ENCODE measurements at places on chromosomes 7 and 10.

DNA sequence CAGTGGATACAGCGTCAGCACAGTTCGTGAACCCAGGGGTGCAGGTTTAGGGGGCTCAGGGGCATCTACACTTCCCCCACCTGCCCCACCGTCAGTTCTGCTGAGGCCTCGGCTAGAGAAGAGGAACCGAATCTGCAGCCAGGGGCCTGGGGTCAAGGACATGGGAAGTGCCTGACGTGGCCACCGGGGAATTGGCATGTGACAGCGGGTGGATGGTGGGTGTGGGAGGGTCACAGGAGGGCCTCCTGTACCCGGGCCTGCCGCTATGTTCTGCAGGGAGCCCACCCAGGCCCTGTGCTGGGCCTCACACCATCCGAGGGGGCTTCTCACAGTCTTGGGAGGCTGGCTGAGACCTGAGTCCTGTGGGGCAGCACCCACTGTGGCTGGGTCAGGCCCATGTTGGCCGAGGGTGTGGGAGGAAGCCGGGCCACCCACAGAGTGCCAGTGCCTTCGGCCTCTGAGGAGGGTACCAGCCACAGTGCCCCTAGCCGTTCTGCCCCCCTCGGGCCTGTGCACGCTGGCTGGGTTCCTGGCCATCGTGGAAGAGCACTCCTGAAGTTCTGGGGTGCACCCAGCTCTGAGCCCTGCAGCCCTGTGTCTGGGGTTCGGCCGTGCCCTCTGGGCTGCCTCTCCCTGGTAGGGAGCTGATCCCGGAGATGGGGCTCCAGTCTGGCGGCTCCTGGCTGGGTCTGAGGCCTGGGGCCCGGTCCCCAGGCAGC is 5.9 kb downstream of the TTYH3 start:
- no peak for DNase-seq

DNA sequence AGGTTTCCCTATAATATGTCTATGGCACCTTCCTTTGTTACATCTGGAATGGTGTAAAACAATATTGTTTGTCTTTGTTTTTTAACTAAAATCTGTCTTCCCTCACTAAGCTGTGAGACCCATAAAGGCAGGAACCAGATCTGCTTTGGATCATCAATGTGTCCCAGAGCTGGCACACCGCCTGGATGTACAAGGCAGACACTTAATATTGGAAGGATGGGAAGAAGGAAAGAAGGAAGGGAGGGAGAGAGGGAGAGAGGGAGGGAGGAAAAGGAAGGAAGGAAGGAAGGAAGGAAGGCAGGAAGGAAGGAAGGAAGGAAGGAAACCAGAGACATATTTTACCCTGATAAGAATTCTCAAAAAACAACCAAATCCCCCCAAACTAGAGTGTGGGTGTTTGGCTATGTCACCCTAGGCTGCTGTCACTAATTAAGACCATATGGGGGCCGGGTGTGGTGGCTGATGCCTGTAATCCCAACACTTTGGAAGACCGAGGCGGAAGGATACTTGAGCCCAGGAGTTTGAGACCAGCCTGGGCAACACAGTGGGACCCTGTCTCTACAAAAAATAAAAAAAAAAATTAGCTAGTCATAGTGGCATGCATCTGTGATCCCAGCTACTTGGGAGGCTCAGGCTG is 59.6 kb downstream of the SH3PXD2A start:
- DNase-seq, result no peak

GRCh38 chr10:2993636-2994035 is 73.7 kb upstream of the PFKP start:
- no peak for DNase-seq

DNA sequence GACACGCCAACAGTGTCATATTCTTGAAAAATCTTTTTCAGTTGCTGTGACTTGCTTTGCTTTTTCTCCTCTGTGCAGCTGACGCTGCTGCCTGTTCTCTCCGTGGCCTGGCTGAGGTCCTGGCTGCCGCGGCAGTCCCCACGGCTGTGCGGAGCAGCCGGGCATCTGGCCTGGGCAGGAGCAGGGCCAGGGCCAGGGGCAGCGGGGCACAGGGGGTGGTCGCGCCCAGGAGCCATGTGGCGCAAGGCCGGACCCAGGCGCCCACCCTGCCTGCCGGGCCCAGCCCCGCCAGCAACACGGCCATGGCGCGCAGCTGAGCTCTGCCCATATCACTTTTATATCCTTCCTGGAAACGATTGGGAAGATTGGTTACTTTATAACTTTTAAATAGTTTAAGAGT is 109.4 kb upstream of the ACBD5 start:
- no peak for DNase-seq

GRCh38 chr10:21002091-21002878 is 105.2 kb upstream of the NEBL start:
- peak; percentile 83 for DNase-seq

GRCh38 chr7:137546671-137547070 is 203.1 kb upstream of the PTN start:
- DNase-seq, result no peak

GRCh38 chr10:3531670-3532069 is 253.3 kb downstream of the KLF6 start:
- no peak for DNase-seq

DNA sequence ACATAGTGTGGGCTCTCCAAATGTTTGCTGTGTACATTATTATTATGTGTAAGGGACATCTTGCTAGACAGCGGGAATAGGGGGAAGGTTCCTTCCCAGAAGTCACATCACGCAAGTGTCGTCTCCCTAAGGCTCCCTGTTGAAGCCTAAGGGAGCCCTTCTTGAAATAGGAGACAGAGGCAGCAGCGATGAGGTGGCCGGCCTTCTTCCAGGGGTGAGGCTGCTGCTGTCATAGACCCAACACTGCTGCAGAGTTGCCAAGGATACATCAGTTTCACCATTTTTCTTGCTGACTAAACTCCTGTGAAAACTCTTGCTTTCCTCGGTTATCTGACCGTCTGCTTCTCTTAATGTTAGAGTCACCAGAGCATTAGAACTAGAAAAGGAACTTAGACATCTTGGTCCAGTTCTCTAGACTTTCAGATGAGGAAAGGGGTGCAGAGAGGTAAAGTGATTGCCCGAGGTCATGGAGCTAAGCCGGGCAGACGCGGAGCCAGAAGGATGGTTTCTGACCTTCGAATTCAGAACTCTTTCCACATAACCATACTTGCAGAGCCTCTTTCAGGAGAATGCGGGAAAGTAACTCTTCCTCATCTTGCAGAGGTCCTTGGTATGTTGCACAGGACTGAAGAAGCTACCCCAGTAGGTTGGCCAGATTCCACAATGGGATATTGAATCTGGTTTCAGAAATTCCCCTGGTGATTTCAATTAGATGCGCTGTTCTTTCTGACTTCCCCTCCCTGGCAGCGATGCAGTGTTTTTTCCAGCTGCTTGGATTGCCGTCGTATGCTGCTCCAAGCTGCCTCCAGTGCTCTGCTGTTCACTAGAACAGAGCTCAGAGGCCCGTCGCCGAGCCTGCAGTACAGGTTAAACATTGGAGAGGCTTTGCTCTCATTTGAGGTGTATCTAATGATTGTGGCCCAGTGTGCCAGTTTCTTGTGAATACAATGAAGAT is 217.1 kb downstream of the CAMK1D start:
- no peak for DNase-seq

DNA sequence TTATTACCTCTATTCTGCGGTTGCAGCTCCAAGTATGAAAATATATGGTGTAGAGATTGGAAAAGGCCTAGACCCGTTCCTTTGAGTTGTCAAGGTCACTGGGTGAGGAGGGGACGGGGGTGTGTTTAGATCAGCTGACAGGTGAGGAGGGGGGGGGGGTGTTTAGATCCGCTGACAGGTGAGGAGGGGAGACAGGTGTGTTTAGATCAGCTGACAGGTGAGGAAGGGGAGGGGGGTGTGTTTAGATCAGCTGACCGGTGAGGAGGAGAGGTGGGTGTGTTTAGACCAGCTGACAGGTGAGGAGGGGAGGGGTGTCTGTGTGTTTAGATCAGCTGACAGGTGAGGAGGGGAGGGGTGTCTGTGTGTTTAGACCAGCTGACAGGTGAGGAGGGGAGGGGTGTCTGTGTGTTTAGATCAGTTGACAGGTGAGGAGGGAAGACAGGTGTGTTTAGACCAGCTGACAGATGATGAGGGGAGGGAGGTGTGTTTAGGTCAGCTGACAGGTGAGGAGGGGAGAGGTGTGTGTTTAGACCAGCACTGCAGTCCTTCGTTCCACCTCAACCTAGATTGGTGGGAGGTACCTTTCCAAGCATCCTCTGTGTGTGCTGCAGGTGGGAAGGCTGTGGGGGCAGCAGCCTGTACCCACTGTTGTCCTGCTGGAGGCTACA is 655.0 kb upstream of the ADARB2 start:
- DNase-seq, result no peak

DNA sequence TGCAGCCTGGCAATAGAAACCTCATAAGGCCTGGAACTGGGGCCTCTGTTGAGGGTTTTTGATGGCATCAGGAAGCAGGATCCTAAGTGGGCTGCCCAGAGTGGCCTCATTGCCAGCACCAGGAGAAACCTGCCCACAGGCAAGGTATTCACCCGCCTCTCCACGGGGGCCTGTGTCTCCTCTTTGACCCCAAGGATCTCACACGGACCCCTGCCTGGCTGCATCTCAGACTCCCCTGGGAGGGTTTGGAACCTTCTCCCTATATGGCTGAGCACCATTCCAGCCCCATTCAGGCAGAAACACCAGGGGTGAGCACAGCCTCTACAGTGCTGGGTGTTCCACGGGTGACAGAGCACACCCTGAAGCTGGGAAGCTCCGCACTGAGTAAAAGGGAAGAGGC is 14.6 kb upstream of the C10orf71 start:
- no peak for DNase-seq

DNA sequence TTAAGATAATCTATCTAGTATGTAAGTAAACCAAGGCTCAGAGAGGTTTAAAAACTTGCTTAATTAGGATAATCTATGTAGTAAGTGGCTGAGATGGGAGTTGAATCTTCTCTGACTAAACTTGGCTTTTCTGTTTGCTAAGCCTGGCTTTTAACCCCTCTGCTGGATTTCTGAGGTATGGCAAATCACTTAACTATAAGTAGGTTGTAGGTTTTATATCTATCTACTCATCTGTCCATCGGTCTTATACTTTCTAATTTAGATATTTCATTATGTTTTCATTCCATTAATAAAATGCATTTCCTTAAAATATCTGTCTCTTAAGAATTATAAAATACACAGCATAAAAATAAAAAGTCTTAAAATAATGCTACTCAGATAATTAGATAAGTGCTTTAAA is 59.4 kb downstream of the ST7 start:
- no peak for DNase-seq

DNA sequence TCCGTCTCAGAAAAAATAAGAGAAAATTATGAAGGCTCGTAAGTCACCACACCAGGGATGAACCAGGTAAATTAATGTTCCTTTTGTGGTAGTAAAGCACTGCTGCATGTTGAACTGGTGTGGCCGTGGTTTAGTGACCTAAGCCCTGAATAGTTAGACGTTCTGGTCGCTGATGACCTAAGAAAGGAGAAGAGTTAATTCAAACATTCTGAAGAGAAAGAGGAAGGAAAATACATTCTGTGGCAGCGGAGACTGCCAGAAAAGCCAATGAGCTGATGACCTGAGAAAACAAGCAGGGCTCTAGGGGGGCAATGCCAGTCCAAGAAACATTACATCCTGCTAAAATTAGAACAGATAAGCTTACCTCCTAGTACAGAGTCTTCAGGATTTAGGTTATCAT is 17.5 kb downstream of the DNAJC9 start:
- DNase-seq, result no peak

DNA sequence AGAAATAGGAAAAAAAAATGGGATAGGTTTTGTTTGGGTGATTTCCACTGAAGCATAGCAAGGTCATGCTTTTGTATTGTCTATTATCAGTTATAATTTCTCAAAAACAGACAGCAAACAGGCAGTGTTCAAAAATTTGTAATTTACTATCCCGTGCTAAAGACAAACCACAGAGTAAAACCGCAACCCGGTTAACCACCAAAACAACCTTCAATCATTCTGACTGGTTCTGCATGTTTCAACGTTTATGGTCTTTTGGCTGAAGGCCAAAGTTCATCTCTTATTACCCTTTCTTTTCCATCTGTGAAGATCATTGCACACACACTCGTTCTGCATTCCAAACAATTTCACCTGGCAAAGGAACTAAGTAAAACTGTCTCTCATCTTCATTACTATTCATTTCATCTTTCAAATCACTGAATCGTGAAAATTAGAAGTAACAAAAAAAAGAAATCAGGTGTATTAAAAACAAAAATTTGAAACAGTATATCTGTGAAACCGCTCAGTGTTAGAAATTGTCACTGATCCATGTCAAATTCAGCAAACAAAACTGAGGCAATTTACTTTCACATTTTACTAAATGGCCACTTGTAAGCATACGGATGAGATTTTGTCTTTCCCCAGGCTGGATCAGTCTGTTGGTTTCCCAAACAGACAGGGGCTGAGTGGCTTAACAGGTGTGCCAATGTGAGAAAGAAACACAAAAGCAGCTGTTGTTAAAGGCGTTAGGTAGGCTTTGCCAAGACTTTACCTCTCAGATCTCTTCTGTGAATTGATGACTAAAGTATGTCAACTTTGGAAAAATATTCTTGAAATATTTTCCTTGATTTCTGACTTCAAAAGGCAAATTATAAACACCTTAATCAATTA is 539.6 kb downstream of the CNTNAP2 start:
- no peak for DNase-seq

GRCh38 chr7:11985971-11986370 is 154.0 kb upstream of the THSD7A start:
- DNase-seq, result no peak

GRCh38 chr10:122147663-122148062 is 123.4 kb upstream of the BTBD16 start:
- DNase-seq, result no peak

GRCh38 chr7:40811666-40812065 is 676.9 kb downstream of the SUGCT start:
- no peak for DNase-seq

GRCh38 chr10:1559311-1559710 is 178.0 kb downstream of the ADARB2 start:
- DNase-seq, result no peak

GRCh38 chr10:105291571-105291970 is 650.5 kb downstream of the SORCS3 start:
- DNase-seq, result no peak

GRCh38 chr7:30428246-30429155 is 50.1 kb downstream of the NOD1 start:
- DNase-seq, result no peak

- no peak for DNase-seq
Observed at GRCh38 chr7:14902589-14903067, at the start of gene DGKB. DGKB (minus strand) TSS chr7:14902751.
